Pancreas (tissue), 10 donors: ENCODE measurements at places on chromosomes 13 and 19.
A peak's percentile ranks its signal among the peaks of the same experiment; 100 is the strongest.

GRCh38 chr19:30028992-30029343, 86.9 kb downstream of the URI1 start:
- no peak for DNase-seq

DNA sequence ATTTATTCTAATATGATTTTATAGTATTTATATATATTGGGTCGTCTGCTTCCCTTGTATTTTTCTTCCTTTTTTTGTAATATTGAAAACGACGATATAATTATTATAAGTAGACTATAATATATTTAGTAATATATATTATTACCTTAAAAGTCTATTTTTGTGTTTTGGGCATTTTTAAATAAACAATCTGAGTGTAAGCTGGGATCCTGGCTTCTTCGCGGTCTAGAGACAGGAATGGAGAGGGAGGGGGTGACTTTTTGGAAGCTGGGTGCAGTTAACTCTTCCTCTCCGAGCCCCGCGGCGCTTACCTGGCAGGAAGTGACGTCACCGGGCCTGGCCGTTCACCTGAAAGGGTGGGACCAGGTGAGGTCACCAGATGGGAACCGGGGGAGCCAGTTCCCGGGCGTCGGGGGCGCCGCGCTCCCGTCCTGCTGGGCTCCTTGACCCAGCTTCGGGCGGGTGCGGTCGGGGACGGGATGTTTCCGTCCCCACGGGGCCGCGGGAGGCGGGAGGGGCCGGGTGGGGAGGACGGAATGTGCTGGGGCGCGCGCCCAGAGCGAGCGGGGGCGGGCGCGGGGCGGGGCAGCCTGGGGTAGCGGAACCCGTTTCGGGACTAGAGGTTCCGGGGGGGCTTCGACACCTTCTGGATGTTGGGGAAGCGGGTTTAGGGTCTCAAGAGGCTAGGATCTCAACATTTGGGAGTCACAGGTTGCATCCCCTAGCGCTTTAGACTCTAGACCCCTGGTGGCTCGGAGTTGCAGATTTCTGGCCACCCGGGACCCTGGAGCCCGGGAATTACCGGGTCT, 2.8 kb downstream of the ZFP36 start:
- peak; percentile 98 for DNase-seq

DNA sequence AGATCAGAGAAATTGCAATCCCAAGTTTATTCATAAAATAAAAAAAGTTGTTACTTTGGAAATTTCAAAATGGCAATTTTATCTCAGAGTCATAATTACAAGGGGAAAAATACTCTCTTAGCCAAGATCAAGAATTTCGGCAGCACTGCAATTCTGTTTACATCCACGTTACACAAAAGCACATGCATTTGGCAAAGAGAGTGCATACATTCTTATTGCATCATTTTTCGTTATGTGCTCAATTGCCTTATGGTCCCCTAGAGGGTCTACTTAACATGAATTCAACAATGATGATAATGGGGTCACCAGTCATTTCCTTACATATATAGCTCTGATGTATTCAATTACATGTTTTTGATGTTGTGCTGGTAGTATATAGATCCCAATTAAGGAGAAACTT, 498.0 kb downstream of the DIAPH3 start:
- no peak for DNase-seq

GRCh38 chr19:16898361-16899015, 9.7 kb downstream of the F2RL3 start:
- no peak for DNase-seq

GRCh38 chr19:37983916-37984315, 76.9 kb downstream of the SIPA1L3 start:
- DNase-seq: no peak

DNA sequence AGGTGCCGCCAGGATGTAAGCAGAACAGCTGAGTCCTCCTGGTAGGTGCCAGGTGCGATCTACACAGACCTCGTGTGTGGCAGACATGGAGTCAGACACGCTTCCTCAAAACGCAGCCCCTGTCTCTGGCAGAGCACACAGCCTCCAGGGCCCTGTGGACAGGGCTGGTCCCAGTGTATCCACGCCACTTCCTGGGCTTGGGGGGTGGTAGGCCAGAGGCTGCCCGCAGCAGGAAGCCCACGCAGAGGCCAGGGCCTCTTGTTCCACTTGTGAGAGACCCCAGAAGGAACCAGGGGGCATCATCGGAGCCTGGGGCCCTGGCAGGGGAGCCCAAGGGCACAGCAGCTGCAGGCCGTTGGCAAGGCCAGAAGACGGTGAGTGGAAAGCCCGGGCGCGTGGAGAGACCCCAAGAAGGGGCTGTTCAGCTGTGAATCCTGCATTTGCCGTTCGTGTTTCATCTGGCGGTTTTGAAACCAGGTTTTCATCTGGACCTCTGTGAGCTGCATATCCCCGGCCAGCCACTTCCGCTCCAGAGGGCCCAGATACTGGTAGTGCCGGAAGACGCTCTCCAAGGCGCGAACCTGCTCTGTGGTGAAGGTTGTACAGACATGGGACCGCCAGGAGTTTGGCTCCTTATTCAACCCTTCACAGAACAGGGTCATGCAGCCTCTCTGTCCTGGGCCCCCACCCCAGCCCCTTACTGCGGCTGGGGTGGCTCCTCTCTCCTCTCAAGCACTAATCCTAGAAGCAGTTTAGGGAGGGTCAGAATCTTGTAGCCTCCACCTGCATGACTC, 25.1 kb upstream of the SLITRK1 start:
- DNase-seq: no peak

DNA sequence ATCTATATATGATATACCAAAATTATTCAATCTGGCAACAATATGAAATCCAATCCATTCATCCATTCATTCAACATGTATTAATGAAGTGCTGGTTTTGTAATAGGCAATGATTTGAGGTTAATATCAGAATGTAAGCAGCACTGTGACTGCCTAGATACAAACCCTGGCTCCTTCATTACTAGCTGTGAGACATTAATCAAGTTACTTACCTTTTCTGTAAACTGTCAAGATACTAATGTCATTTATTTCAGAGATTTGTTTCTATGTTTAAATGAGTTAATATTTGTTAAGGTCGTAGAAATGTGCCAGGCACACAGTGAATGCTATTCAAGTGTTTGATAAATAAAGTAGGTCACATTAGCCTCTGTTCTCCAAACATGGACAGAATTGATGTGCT, 40.9 kb downstream of the CLDN10 start:
- DNase-seq: no peak

DNA sequence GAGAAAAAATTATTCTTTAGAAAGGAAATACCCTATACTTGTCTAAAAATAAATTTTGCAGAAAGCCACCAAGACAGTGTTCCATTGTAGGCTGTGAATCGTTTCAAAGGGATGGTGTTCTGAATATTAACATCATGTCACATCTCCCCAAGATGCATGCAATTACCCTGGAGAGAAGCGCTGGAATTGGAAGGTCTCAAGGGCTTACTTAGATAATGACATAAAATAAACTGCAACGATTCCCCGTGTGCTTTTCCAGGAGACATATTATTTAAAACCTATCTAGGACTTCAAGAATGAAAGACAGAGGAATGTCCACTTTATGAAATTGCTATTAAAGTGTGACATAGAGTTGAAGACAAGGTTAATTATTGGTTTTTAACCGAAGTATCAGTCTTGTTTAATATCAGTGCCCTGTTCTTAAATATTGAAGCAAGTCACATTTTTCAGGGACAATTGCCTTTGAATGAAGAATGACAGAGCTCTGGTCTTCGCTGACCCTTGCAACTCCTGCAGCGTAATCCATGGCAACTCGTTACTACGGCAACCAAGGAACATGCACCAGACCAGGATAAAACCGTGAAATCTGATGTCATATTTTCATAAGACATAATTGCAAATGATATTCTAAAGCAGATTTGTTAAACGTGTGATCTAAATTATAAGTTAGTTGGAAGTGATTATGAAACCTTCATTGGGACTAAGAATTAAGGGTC, 91.7 kb downstream of the EFNB2 start:
- DNase-seq: no peak

- DNase-seq: no peak
Measured at GRCh38 chr19:33239223-33239975, 13.7 kb upstream of the SLC7A10 start.

DNA sequence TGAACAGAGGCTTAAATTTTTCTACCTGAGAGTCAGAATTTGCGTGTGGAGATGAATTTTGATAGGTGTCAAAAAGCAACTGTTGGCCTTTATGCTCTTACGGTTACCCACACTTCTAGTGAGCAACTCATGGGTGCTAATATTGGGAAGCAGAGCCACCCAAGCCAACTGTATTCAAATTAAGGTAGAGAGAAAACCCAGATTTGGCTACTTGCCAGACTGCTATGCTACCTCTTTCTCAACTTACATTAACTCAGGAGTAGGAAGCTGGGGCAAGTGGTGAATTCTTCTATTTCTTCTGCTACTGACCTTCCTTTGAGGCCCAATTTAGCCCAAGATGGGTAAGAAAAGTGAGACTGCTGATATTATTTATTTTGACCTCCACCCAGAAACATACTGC, 83.9 kb downstream of the OLFM4 start:
- DNase-seq: no peak

- DNase-seq: no peak
Measured at GRCh38 chr13:76570510-76570971, 315.7 kb downstream of the KCTD12 start.

DNA sequence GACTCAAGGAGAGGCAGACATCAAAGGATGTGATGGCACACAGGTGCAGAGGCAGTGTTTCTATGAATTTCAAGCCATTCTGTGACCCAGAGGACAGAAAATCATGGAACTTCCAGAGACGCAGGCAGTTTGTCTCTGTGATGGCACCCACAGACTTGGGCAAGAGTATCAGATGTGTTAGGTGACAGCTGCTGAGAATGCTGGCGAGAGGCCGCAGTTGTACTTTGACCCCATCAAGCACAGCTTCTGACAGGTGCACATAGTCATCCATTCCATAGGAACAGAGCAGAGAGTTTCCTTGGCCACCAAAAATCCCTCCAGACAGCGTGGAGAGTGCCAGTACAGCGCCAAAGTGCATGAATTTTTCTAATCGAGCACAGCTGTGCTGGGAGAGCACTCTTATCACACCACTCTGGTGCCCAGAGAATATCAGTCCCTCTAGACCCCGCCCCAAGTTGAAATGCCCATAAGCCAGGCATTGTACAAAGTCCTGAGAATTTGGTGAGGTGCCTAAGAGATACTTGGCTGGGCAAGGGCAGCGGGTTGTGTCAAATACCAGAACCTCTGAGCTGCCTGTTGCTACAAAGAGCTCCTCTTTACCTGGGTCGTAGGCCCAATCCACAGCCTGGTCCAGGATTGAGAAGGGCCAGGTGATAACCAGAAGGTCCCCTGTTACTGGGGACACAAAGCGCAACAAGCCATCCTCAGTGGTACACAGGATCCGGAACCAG, 12.4 kb downstream of the WDR87 start:
- no peak for DNase-seq

- DNase-seq: no peak
Measured at GRCh38 chr13:45141369-45141768, 21.1 kb downstream of the GTF2F2 start.

DNA sequence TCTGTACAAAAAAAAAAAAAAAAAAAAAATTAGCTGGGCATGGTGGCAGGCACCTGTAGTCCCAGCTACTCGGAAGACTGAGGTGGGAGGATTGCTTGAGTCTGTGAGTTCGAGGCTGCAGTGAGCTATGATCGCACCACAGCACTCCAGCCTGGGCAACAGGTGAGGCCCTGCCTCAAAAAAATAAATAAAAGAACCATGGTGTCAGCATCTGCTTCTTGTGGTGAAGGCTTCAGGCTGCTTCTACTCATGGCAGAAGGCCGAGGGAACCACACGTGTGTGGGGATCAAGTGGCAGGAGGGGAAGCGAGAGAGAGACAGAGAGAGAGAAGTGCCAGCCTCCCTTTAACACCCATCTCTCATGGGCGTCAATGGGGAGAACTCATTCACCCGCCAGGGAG, 13.5 kb downstream of the BCL3 start:
- no peak for DNase-seq

- DNase-seq: no peak
Measured at GRCh38 chr19:33561261-33561660, 39.7 kb upstream of the PEPD start.

GRCh38 chr19:47518139-47518538, 3.3 kb upstream of the NAPA start:
- no peak for DNase-seq

GRCh38 chr13:110554227-110554836, 7.2 kb downstream of the RAB20 start:
- no peak for DNase-seq

- no peak for DNase-seq
Measured at GRCh38 chr19:13985771-13986347, 20.3 kb downstream of the RFX1 start.

- DNase-seq: no peak
Measured at GRCh38 chr13:64154514-64154913, 2738.9 kb upstream of the PCDH20 start.

DNA sequence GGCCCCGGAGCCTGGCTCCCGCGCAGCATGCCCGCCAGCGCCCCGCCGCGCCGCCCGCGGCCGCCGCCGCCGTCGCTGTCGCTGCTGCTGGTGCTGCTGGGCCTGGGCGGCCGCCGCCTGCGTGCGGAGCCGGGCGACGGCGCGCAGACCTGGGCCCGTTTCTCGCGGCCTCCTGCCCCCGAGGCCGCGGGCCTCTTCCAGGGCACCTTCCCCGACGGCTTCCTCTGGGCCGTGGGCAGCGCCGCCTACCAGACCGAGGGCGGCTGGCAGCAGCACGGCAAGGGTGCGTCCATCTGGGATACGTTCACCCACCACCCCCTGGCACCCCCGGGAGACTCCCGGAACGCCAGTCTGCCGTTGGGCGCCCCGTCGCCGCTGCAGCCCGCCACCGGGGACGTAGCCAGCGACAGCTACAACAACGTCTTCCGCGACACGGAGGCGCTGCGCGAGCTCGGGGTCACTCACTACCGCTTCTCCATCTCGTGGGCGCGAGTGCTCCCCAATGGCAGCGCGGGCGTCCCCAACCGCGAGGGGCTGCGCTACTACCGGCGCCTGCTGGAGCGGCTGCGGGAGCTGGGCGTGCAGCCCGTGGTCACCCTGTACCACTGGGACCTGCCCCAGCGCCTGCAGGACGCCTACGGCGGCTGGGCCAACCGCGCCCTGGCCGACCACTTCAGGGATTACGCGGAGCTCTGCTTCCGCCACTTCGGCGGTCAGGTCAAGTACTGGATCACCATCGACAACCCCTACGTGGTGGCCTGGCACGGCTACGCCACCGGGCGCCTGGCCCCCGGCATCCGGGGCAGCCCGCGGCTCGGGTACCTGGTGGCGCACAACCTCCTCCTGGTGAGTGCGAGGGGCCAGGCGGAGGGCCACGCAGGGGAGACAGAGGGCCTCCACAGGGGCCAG, at the start of gene KL:
Gene KL (plus strand): TSS at position 10 of the 909 bp plus-strand sequence. CDS start 18 bp downstream, at position 28.
- DNase-seq: peak; percentile 70

- DNase-seq: peak; percentile 49
Measured at GRCh38 chr19:33683881-33684537, 62.3 kb downstream of the CHST8 start.
